ENCODE measurements at places on chromosomes 16 and 17. TPM values are rescaled to one million over a fixed set of nuclear protein-coding genes. Genes with fewer than 3 reads are reported as not detected.

The ARHGDIG gene
- not detected for total RNA-seq

The MYH13 gene
- total RNA-seq: not detected

The SYNGR3 gene
- 8.3 TPM for total RNA-seq

The SPAG5 gene
- total RNA-seq: 8.3 TPM

The ZPBP2 gene
- not detected for total RNA-seq

The FOXC2 gene
- total RNA-seq: 2.7 TPM

The TAT gene
- total RNA-seq: not detected

The KRT25 gene
- not detected for total RNA-seq

The KRT13 gene
- 10,968 TPM for total RNA-seq

The MPHOSPH6 gene
- 27.0 TPM for total RNA-seq

The CLEC18A gene
- total RNA-seq: 1.2 TPM

The NPIPB2 gene
- total RNA-seq: 13.5 TPM

The EPX gene
- total RNA-seq: not detected

The C17orf107 gene
- 1.7 TPM for total RNA-seq

The OMG gene
- total RNA-seq: not detected

The AGRP gene
- not detected for total RNA-seq

The HSBP1 gene
- total RNA-seq: 14.2 TPM

The PFN1 gene
- 811 TPM for total RNA-seq

The KRTAP9-8 gene
- total RNA-seq: not detected

The MT1M gene
- 63.3 TPM for total RNA-seq

The NOTUM gene
- total RNA-seq: not detected

The CSH1 gene
- total RNA-seq: not detected

The IL34 gene
- 6.1 TPM for total RNA-seq

The CLEC10A gene
- total RNA-seq: 3.7 TPM

The ZNF652 gene
- 42.7 TPM for total RNA-seq

The VASN gene
- total RNA-seq: 37.6 TPM

The SRSF2 gene
- total RNA-seq: 413 TPM

The CES3 gene
- 0.98 TPM for total RNA-seq

The ZMYND15 gene
- not detected for total RNA-seq

The ATP6V0D1 gene
- 110 TPM for total RNA-seq

The CNGB1 gene
- not detected for total RNA-seq

The EMP2 gene
- total RNA-seq: 70.7 TPM

The TP53TG3F gene
- total RNA-seq: not detected

The GRAP gene
- 5.2 TPM for total RNA-seq

The POLR2C gene
- total RNA-seq: 127 TPM

The IGSF6 gene
- total RNA-seq: 0.74 TPM

The ZDHHC1 gene
- 22.3 TPM for total RNA-seq

The SLC5A2 gene
- total RNA-seq: not detected

The WNT9B gene
- total RNA-seq: not detected

The WFIKKN2 gene
- total RNA-seq: 0.49 TPM

The GSDMA gene
- total RNA-seq: 0.74 TPM
